DND-41 (cell line): ENCODE measurements at places on chromosomes 12 and 14.

DNA sequence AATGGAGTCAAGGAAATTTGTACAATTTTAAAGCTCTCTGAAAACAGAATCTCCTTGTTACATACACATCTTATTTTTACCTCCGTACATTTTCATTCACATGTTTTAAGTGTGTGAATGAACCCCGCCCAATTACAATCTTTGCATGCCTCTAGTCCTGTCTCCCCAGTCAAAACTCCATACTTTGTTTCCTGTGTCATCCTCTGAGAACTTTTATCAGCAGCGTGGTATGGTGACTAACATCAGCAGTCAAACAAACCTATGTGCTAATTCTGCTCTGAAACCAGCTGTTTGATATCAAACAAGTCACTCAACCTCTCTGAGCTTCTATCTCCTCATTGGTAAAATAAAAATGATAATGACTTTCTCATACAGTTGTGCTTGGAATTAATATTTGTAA is 15.8 kb upstream of the ERGIC2 start:
- no peak for DNase-seq

- DNase-seq, result peak; percentile 82
Observed at GRCh38 chr12:25386831-25387731, 136.4 kb upstream of the KRAS start.

DNA sequence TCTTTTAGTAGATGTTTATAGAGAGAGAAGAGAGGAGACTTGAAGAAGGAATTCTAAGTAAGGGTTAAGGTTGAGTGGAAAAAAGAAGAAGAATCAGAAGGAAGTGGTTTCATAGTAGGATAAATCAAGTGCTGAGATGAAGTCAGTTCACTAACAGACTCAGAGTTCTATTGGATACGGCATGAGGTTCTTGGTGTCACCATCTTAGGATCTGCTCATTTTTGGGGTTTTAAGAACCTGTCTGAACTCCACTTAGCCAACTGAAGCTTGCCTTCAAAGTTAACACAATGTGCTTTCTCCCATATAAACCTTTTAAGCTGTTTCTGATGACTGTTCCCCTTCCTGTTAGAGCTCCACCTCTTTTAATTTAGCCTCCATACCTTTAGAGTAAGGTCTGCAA is 152.6 kb downstream of the PRKCH start:
- DNase-seq, result no peak

- DNase-seq, result no peak
Observed at GRCh38 chr12:130780325-130780724, 58.7 kb downstream of the STX2 start.

- DNase-seq, result no peak
Observed at GRCh38 chr14:55450987-55451386, 10.6 kb upstream of the TBPL2 start.

GRCh38 chr12:54984658-54985376 is at the start of gene TESPA1:
Gene TESPA1 (minus strand): TSS chr12:54984762. CDS start chr12:54974562, 10,200 bp downstream.
- peak; percentile 93 for DNase-seq

DNA sequence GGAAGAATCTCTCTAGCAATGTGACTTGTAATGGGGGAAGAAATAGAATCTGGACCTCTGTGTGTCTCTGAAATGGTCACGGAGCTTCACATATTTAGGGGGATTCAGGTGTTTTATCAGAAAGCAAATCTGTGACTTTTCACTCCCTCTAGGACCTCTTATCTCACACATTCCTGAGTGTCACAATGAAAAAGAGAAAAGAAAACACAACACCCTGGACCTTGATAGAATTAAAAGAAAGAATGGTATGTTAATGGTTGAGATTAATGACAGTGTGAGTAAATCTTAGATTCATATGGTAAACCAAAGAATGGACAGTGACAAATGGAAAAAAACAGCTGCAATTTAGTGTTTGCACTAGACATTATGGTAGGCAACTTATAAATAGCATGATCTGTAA is 68.5 kb downstream of the PKP2 start:
- no peak for DNase-seq

GRCh38 chr12:43151441-43151981 is 400.5 kb downstream of the ADAMTS20 start:
- DNase-seq, result no peak

DNA sequence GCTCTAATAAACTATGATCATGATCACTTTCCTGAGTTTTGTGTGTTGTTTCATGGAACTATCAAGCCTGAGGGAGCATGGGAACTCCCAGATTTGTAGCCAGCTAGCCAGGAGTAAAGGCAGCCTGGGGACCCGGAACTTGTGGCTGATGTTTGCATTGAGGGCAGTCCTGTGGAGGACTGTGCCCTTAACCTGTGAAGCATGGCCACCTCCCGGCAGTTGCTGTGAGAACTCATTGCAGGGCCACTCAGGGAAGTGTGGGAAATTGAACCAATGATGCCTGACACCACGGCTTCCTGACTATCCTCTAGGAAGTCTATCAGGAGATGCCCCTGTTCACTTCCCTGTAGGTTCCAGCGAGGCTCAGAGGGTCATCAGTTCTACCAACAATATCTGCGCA is 250.6 kb downstream of the DAD1 start:
- DNase-seq, result no peak

GRCh38 chr12:107859367-107859766 is 84.9 kb downstream of the ASCL4 start:
- no peak for DNase-seq

DNA sequence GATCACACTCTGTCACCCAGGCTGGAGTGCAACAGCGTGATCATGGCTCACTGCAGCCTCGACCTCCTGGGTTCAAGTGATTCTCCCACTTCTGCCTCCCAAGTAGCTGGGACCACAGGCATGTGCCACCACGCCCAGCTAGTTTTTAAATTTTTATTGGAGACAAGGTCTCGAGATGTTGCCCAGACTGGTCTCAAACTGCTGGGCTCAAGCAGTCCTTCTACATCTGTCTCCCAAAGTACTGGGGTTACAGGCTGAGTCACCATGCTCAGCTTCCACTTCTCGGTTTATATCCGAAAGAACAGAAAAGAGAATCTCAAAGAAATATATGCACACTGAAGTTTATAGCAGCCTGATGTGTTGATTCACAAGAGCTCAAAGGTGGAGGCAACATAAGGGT is 107.5 kb downstream of the SCARB1 start:
- no peak for DNase-seq

- no peak for DNase-seq
Observed at GRCh38 chr12:611721-612120, 51.5 kb downstream of the NINJ2 start.

- DNase-seq, result no peak
Observed at GRCh38 chr14:92513966-92514843, 624 bp downstream of the RIN3 start.

DNA sequence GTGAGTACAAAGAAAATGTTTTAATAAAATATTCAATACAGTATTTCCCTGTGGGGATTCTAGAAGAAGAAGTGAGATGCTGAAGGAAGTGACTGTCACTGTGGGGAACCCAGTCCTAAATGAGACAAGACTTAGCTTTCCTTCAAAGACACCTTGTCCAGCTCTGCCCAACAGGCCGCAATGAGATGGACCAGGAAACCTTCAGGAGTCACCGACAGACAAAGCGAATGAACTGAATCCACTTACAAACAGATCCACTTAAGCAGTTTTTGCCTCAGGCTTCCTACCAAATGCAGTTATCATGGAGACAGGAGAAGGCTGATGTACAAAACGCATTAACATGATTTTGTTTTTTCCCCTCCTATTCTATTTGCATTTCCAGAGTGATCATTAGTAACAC is 9.6 kb downstream of the KCNJ8 start:
- no peak for DNase-seq

GRCh38 chr12:9381619-9382018 is 173.4 kb upstream of the PZP start:
- DNase-seq, result no peak

- peak; percentile 85 for DNase-seq
Observed at GRCh38 chr12:111438481-111438880, 32.8 kb downstream of the SH2B3 start.

DNA sequence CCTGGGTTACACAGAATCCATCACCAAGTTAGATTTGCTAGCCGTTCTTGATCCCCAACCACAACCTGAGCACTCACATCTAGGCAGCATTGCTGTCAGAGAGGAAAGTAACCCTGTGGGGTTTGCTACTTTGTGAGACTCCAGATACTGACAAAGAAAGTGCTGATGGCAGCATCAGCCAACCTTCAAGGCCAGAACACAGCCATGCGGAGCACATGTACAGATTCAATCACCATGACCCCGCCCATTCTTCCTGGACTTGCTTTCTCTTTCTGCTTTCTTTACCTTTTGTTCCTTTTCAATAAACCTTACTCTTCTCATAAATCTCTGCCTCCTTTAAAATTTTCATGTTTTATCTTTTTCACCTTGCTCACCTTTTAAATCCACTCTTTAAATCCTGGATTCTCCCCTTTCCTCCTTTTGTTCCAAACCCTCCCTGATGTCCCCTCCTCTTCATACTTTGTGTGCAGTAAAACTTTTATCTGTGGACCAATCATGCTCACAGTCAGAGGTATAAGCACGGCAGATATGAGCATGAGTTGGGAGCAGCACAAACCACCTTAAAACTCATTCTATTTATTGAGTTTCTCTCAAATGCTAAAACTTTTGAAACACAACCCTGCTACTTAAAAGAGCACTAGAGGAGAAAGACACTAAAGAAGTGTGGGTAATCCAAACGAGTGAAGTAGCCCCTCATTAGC is 21.9 kb upstream of the CERS5 start:
- no peak for DNase-seq

DNA sequence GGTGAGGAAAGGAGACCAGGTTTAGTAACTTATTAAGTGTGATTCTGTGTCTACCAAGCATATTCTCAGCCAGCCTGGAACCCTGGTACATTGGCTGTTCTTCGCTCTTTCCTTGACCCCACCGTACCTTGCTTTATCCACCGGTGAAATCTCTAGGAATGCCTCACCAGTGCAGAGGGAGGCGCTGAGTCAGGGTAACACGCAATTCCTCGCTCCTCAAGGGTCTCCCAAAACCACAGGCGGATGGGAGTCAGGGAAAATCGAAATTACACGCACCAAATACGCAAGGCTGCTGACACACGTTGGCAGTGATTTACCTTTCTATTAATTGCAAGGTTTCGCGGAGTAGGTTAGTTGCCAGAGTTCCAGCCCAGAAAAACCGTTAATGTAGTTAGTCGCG is 845 bp downstream of the L3HYPDH start:
- no peak for DNase-seq

- DNase-seq, result no peak
Observed at GRCh38 chr14:28482251-28483040, 284.1 kb upstream of the FOXG1 start.

DNA sequence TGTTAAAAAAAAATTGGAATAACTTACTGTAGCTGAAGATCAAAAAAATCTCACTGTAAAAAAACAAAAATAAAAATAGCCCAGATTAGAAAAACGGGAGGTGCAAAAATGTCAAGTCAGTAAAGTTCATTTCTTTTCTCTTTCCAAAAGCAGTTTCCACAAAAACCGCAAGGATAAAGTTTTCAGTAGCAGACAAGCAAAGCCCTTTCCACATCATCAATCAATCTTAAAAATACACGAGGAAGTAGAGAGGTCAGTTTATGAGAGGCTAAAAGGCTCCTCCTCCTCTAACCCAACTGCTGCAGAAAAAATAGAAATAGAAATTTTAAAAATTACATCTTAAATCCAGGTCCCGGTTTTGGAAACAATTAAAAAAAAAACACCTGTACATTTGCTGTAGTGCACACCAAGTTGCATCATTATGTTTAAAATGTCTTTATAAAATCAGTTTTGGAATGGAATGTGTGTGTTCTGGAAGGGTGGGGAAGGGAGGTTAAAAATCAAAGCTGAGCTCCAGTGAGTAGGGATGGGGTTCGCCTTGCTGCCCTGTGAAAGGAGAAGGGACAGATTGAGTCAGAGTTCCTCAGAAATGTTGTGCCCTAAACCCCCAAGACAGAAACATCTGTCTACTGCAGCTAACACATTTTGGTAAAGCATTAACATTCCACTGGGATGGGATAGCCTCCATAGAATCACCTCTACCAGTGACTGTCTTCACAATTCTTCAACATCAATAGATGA is 5.8 kb downstream of the HNRNPC start:
- no peak for DNase-seq

GRCh38 chr14:101535701-101536207 is 25.5 kb upstream of the DIO3 start:
- DNase-seq, result peak; percentile 16
